ENCODE measurements at places on chromosomes 13 and 19. TPM values are rescaled to one million over a fixed set of nuclear protein-coding genes. Genes with fewer than 3 reads are reported as not detected.

- peaks cover 14% of the 10 kb centered on the region for H3K4me1 ChIP-seq
- peak; percentile 71 for DNase-seq
- H3K27me3 ChIP-seq: peaks cover 87% of the 10 kb centered on the region
- H3K27ac ChIP-seq: peak overlapping the region; percentile 30
- H3K36me3 ChIP-seq: no peaks in the 10 kb centered on the region
- H3K4me3 ChIP-seq: peak overlapping the region; percentile 68
Observed at GRCh38 chr13:52851137-52851962, 2.9 kb upstream of the PCDH8 start.

GRCh38 chr19:10120538-10121189 is 965 bp upstream of the EIF3G start:
- no peak for DNase-seq
- peaks cover 47% of the 10 kb centered on the region for H3K4me1 ChIP-seq
- H3K27me3 ChIP-seq: no peaks in the 10 kb centered on the region
- peaks cover 30% of the 10 kb centered on the region for H3K36me3 ChIP-seq
- no peak overlapping the region for H3K4me3 ChIP-seq

PSG3 gene
- polyA plus RNA-seq: not detected

EMP3 gene
- polyA plus RNA-seq: 53.7 TPM

TMIGD2 gene
- not detected for polyA plus RNA-seq

DNA sequence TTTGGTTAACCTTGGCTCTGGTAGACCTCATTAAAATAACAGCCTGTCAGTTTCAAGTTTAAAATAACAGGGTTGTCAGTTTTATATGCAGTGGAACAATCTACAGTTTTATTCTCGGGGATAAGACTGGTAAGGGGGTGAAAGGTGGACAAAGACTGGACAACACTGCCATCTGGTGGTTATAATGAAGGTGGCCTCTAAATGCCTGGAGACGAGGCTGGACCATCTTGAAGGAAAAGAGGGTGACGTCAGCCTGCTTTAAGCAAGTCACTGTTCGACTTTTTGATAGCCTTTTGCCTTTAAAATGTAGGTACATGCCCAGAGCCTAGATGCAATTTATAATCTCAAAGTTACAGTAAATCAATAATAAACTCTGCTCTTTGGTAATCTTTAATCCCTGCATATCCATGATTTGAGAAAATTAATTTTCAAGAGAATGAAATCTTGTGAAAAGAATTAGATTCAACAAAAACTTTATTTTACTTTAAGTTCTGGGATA is 117.0 kb downstream of the DCT start:
- no peak overlapping the region for H3K27ac ChIP-seq
- DNase-seq: peak; percentile 95
- H3K27me3 ChIP-seq: no peaks in the 10 kb centered on the region
- no peaks in the 10 kb centered on the region for H3K36me3 ChIP-seq
- no peak overlapping the region for H3K4me3 ChIP-seq
- no peaks in the 10 kb centered on the region for H3K4me1 ChIP-seq

IGSF23 gene
- polyA plus RNA-seq: not detected

- H3K27me3 ChIP-seq: no peaks in the 10 kb centered on the region
- no peaks in the 10 kb centered on the region for H3K36me3 ChIP-seq
- H3K4me3 ChIP-seq: no peak overlapping the region
- no peak for DNase-seq
- no peaks in the 10 kb centered on the region for H3K4me1 ChIP-seq
- no peak overlapping the region for H3K27ac ChIP-seq
Observed at GRCh38 chr13:102550507-102550906, 46.3 kb upstream of the TPP2 start.

DNA sequence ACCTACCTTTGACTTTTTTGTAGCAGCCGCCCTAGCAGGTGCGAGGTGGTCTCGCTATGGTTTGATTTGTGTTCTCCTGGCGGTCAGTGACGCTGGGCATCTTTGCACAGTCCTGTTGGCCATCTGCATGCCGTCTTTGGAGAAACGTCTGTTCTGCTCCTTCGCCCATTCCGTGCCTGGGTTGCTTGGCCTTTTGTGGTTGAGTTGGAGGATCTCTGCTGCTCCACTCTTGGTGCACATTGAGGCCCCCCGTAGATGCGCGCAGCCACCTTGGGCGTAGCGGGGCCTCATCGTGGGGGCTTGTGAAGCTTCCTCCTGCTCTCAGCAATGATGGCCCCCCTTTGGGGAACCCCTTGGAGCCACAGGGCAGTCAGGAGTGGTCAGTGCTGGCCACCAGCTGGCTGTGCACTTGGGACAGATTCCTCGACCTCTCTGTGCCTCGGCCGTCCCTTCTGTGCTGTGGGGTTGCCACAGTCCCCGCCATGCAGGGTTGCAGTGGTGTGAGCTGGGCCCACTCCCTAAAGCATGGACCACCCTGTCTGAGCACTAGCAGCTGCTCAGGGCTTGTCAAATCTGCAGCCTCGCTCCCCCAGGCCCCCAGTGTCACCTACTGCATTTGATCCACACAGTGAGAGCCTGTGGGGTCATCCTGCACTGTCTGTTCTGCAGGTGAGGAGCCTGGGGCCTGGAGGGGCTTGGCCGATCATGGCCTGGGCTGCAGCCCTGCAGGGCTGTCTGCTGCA is 170.8 kb downstream of the KDM4B start:
- no peak overlapping the region for H3K27ac ChIP-seq
- H3K4me1 ChIP-seq: no peaks in the 10 kb centered on the region
- H3K36me3 ChIP-seq: peaks cover 99% of the 10 kb centered on the region
- H3K4me3 ChIP-seq: no peak overlapping the region

DNA sequence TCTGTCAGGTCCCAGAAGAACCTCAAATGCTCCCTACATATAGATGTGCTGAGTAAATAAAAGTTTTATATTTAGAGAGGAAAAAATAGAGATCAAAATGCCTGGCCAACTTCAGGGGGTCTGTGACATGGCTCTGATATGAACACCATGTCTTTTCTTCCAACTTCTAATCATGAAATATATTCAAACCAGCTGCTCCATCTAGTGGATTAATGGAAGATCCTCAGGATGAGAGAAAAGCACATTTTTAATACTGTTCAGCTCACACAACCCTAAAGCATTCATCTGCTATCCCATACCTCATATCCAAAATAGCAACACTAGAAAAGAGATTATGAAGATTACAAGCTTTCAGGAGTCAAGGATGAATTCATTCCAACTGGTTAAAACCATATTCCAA is 56.0 kb upstream of the DOCK9 start:
- no peak overlapping the region for H3K27ac ChIP-seq
- no peak overlapping the region for H3K4me3 ChIP-seq
- H3K4me1 ChIP-seq: peaks cover 6% of the 10 kb centered on the region
- no peaks in the 10 kb centered on the region for H3K27me3 ChIP-seq
- H3K36me3 ChIP-seq: no peaks in the 10 kb centered on the region

GNG14 gene
- not detected for polyA plus RNA-seq

DNA sequence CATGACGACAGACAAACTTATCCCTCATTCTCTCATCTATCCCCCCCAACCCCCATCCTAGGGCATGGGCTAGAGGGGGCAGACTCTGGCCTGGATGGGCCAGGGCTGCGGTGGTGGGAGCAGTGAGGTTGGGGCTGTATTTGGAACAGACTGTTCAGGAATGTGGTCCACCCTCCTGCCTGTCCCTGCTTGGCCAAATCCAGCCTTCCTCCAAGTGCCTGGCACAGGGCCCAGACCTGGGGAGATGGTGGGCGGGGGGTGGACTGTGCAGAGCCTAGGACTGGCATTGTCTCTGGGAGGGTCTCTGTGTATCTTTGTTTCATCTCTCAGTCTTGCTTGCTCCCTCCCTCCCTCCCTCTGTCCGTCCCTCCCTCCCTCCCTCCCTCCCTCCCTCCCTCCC is 14.2 kb downstream of the EGLN2 start:
- no peak overlapping the region for H3K27ac ChIP-seq
- H3K36me3 ChIP-seq: peaks cover 15% of the 10 kb centered on the region
- no peak for DNase-seq

- no peak overlapping the region for H3K4me3 ChIP-seq
- H3K27ac ChIP-seq: no peak overlapping the region
- H3K36me3 ChIP-seq: no peaks in the 10 kb centered on the region
Observed at GRCh38 chr13:105340061-105340606, 1195.3 kb downstream of the EFNB2 start.

- H3K27me3 ChIP-seq: no peaks in the 10 kb centered on the region
- H3K4me3 ChIP-seq: no peak overlapping the region
- H3K27ac ChIP-seq: no peak overlapping the region
- H3K36me3 ChIP-seq: no peaks in the 10 kb centered on the region
Observed at GRCh38 chr19:4937060-4937459, 27.8 kb downstream of the UHRF1 start.

- DNase-seq: peak; percentile 66
- H3K4me1 ChIP-seq: no peaks in the 10 kb centered on the region
- no peaks in the 10 kb centered on the region for H3K36me3 ChIP-seq
- no peak overlapping the region for H3K4me3 ChIP-seq
- no peak overlapping the region for H3K27ac ChIP-seq
- H3K27me3 ChIP-seq: no peaks in the 10 kb centered on the region
Observed at GRCh38 chr13:91946498-91947070, 548.2 kb downstream of the GPC5 start.

DNA sequence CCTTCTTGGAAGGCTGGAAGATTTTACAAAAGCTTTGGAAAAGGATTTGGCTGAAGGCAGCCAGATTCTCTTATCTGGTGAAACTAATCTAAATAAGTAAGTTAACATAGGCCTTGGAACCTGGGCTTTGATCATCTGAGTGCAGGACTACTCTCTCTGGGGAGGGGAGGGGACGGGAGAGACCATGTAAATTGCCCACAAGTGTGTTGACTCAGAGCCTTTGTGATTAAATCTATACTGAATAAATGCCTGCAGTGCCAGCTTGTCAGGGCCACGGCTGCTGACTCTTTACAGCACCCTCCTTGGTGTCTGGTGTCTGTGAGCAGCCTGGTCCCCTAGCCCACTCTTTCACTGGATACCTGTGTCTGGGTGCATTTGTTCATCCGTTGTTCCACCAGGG is 251.4 kb downstream of the ITGBL1 start:
- H3K4me1 ChIP-seq: no peaks in the 10 kb centered on the region
- no peaks in the 10 kb centered on the region for H3K36me3 ChIP-seq
- no peak for DNase-seq
- no peak overlapping the region for H3K27ac ChIP-seq
- H3K27me3 ChIP-seq: no peaks in the 10 kb centered on the region
- no peak overlapping the region for H3K4me3 ChIP-seq

DNA sequence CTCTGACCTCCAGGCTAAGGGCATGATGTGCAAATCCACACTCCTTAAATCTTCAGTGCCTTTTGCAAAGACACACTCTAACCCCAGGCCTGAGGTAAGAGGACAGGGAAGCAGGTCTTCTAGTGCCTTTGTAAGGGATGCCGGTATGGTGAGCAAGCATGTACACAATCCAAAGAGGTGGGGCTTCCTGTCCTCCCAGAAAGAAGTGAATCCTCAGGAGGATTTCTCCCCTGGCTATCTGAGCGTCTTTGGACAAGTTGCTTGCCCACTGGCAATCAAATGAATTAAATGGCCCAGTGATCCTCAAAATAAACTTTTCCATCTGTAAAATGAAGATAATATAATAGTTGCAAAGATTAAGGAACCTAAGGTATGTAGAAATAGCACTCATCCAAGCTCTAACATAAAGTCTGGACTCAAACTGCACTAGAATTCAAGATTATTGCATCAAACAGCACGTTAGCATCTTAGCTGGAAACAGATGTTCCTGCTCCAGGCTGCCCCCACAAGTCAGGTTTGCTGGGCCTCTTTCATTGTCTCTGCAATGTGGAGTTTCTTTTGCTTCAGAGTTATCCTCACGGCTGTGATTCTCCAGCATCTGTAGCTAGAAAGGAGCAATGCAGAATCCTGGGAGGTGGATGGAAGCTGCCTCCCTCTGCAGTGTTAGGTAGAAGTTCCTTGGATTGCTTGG is 249.6 kb downstream of the TSHZ3 start:
- no peaks in the 10 kb centered on the region for H3K27me3 ChIP-seq
- H3K27ac ChIP-seq: no peak overlapping the region
- H3K4me3 ChIP-seq: no peak overlapping the region

GRCh38 chr13:21884965-21885567 is 214.2 kb downstream of the FGF9 start:
- no peak for DNase-seq
- H3K4me3 ChIP-seq: no peak overlapping the region
- no peaks in the 10 kb centered on the region for H3K4me1 ChIP-seq

- H3K27me3 ChIP-seq: no peaks in the 10 kb centered on the region
- DNase-seq: no peak
- H3K4me3 ChIP-seq: no peak overlapping the region
- H3K4me1 ChIP-seq: peaks cover 13% of the 10 kb centered on the region
- no peak overlapping the region for H3K27ac ChIP-seq
Observed at GRCh38 chr19:35710784-35711723, 6.7 kb downstream of the ZBTB32 start.

ZNF541 gene
- polyA plus RNA-seq: 0.08 TPM

DNA sequence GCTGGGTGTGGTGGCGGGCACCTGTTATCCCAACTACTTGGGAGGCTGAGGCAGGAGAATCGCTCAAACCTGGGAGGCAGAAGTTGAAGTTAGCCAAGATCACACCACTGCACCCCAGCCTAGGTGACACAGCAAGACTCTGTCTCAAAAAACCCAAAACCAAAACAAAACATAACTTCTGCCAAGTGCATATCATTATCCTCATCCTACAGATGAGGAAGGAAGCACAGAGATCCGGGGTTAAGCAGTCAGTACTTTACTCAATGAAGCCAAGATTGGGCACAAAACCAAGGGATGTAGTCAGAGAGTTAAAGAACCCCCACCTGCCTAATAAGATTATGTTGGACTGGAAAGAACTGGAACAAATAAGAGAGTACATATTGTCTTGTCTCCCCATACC is 5.5 kb upstream of the TMTC4 start:
- peaks cover 10% of the 10 kb centered on the region for H3K4me1 ChIP-seq
- DNase-seq: no peak
- no peaks in the 10 kb centered on the region for H3K27me3 ChIP-seq
- H3K36me3 ChIP-seq: no peaks in the 10 kb centered on the region
- no peak overlapping the region for H3K27ac ChIP-seq

DNA sequence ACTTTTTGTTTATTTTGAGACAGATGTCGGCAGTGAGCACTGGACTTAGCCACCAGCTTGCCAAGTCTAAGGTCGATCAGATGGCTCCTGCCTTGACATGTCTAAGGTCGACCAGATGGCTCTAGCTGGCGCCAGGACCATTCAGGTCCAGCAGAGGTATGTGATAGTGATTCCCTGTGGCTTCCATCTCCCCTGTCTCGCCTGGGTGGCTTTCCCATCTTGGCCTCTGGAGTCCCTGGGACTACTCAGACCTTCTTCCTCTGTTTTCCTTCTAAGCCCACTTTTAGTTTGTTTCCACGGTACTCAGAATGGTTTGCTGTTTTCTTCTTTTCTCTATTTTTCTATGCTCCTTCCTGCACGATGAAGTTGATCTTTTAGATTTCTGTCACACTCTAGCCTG is 1435.7 kb downstream of the UQCRFS1 start:
- no peaks in the 10 kb centered on the region for H3K27me3 ChIP-seq
- H3K36me3 ChIP-seq: peaks cover 20% of the 10 kb centered on the region
- no peaks in the 10 kb centered on the region for H3K4me1 ChIP-seq
- no peak overlapping the region for H3K27ac ChIP-seq

- H3K36me3 ChIP-seq: peaks cover 79% of the 10 kb centered on the region
- H3K27ac ChIP-seq: peak overlapping the region; percentile 49
- no peak overlapping the region for H3K4me3 ChIP-seq
- no peaks in the 10 kb centered on the region for H3K27me3 ChIP-seq
- H3K4me1 ChIP-seq: no peaks in the 10 kb centered on the region
- DNase-seq: no peak
Observed at GRCh38 chr19:7545300-7545699, 9.8 kb downstream of the PNPLA6 start.

Measured in stomach (tissue), 19 donors.